ENCODE measurements at places on chromosomes 13 and 19.

DNA sequence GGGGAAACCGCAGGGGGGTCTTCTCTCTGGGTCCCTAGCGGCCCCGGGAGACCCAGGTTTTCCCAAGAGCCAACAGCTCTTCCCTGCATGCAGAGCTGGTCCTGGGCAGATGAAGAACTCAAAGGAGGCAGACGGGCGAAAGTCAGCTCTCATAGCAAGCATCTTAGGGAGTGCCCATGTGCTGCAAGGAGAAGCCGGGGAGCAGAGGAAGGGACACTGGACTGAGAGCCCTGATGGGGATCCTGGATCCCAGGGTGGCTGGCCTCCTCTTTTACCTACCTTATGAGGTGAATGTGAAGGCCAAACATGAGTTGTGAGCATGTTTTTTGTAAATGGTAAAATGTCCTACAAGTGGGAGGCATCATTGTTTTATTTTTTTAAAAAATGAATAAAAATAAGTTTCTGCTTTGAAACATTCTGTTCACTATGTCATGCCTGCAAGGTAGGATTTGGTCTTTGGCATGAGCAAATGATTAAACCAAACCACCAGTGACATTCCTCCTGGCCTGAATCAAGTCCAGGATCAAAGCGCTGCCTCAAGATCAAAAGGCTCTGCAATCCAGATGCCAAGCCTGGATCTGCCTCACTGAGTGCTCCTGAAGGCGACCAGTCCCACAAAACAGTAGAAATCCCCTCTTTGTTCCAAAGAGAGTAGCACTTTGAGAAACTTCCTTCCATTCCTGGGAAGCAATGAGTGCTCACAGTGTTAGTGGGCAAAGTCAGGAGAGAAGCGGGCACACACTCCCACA lies 92.2 kb upstream of the SERP2 start:
- no peak for DNase-seq

DNA sequence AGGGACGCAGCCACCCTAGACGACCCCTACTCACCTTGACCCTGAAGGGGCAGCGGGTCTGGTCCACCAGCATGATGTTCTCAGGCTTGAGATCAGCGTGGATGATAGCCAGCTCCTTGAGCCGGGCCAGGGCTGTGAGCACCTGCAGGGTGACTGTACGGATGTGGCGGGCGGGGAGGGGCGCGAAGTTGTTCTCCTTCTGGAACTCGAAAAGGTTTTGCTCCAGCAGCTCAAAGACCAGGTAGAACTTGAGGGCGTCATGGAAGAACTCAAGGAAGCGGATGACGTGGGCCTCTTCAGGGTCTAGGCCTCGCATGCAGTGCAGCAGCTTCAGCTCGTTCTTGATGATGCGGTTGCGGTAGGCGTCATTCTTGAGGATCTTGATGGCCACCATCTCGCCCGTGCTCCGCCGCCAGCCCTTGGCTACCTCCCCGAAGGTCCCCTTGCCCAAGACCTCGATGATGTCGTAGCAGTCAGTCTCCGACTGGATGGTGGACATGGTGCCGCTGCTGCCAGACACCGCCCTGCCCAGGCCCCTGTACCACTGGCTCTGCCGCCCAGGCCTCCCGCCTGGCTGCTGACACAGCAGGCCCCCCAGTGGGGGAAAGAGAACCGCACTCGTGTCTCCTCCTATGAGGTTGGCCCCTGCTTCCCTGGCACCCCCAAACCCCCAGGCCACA lies 437 bp downstream of the HIPK4 start:
- no peak for DNase-seq

- DNase-seq = no peak
These were observed 85.8 kb upstream of the UBL3 start for GRCh38 chr13:29936051-29936813.

GRCh38 chr19:55377356-55378131 lies 918 bp downstream of the TMEM190 start:
- DNase-seq = no peak

DNA sequence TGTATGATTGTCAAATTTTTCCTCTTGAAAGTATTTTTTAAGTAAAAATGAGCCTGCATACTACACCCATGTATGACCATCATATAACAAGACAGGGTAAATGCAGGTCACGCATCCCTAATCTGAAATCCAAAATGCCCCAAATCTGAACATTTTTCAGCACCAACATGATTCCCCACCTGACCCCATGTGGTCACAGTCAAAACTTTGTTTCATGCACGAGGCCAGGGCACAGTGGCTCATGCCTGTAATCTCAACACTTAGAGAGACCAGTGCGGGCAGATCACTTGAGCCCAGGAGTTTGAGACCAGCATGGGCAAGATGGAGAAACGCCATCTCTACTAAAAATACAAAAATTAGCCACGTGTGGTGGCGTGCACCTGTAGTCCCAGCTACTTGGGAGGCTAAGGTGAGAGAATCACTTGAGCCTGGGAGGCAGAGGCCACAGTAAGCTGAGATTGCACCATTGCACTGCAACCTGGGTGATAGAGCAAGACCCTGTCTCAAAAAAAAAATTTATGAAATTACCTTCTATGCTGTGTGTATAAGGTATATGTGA lies 63.7 kb upstream of the NPAS1 start:
- DNase-seq = no peak

DNA sequence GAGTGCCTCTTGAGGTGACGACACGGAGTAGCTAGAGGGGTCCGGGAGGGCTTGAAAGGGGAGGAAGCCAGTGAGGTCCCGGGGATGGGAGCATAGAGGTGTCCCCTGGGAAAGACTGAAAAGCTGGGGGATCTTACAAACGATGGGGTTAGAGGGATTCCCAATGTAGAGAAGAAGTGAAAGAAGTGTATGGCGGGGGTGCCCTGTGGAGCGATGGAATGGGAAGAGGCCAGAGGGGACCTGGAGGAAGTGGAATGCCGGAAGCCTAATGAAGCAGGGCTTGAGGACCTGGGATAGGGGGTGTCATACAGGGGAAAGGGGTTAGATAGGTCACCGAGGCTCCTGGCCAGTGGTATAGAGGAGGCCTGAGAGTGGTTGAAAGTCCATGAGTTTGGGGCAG lies 580 bp downstream of the AP2A1 start:
- no peak for DNase-seq

- DNase-seq = no peak
These were observed 5.0 kb downstream of the SGTA start for GRCh38 chr19:2777952-2778683.

DNA sequence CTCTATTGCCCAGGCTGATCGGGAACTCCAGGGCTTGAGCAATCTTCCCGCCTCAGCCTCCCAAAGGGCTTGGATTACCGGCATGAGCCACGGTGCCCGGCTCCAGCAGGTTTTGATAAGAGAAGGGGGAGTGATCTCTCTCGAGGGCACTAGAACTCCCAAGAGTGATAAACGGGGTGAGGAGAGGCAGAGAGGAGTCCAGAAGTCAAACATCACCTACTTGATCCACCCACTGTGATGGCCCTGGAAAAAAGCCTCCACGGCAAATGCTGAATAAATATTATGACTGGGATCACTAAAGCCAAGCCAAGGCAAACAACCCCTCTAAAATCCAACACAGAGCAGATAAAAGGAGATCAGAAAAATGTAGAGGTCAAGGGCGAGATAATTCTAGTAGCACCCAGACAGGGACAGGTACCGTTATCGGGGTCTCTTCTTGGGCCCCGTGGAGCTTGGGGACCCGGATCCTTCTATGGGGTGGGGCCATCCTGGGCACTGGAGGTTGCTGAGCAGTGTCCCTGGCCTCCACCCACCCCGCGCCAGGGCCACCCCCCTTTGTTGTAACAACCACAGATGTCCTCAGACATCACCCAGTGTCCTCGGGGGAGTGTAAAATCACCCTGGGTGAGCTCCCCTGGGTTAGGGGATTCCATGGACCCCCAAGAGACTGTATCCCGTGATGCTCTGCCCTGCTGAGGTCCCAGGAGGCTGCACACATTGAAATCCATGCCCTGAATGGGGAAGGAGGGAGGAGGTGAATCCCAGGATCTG lies 3.7 kb upstream of the CREB3L3 start:
- DNase-seq = no peak

- no peak for DNase-seq
These were observed 24.3 kb downstream of the LEUTX start for GRCh38 chr19:39802958-39803357.

DNA sequence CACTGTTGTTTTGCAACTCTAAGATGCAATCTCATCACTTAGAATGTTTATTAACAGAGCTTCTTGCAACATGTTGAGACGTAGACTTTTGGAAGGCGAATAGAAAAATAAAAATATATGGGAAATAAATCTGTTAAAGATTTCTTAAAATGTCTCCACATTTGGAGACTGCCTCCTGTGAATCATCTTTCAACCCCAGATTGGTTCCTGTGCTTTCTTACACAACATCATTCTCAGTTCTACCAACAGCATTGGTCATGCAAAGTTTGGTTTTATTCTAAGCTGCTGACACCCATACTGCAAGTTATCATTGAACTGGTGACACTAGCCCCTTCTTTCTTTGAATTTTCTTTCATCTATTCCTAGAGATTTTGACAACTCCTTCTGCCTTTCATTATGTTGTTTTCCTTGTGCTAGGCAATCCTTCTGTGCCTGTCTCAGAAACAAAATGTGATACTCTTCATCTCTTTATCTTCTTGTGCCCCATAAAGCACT lies 1.6 kb upstream of the IGFL3 start:
- no peak for DNase-seq

GRCh38 chr19:37218592-37218935 lies 550 bp downstream of the ZNF383 start:
- DNase-seq = no peak

DNA sequence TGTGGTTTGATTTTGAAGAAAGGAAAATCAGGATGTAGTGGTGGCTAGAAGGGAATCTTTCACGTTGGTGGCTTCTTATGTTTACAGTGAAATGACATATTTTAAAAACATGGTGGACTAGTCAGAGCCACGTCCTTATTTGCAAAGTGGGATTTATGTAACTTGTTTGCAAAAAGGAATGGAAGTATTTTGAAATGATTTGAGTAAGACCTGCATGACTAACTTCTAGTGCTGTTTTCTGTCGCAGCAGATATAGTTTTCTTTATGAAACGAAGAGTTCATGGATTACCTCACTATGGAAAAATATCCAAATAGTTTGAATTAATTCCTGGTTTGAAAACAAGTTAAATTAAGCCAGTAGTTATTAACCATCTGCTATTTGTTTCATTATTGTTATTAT lies 476.5 kb downstream of the MYO16 start:
- DNase-seq = no peak

GRCh38 chr13:39682788-39683187 lies 27.3 kb downstream of the COG6 start:
- no peak for DNase-seq

GRCh38 chr19:41366089-41366488 lies 2.1 kb upstream of the B9D2 start:
- no peak for DNase-seq

- no peak for DNase-seq
These were observed 5.3 kb downstream of the TRAPPC6A start for GRCh38 chr19:45172611-45173208.

- no peak for DNase-seq
These were observed 11.5 kb downstream of the SYT3 start for GRCh38 chr19:50628146-50628545.

DNA sequence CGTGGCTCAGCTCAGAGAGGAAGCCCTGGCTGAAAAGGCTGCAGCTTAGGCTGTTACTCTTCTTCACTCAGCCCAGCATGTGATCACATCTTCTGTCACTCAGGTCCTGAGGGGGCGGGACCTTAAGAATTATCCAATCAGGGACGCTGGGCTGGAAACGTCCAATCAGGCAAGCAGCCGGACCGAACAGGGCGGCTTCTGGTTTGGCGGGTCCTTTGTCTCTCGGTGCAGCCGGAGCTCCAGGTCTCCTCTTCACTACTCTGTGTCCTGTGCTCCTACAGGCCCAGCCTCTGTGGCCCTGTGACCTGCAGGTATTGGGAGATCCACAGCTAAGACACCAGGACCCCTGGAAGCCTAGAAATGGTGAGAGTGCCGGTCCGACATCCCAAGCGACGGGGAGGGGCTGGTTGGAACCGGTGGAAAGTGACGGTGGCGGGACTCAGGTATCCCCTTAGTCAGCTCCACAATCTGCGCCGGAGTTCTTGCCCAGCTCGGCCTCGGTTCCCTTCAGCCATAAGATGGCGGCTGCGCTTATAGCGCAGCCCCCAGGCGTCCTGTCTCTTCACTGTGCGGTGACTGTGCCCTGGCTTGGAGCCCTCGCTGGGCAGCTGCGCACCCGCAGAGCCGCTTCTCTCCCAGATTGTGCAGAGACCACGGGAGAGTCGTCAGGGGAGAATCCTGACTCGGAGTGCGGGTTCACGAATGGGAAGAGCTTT lies at the start of gene ZNF93:
ZNF93 (plus strand) TSS at position 218 of the 716 bp plus-strand sequence; CDS start at position 361, 143 bp downstream.
- DNase-seq = peak; percentile 35

- DNase-seq = no peak
These were observed 148.0 kb upstream of the HTR2A start for GRCh38 chr13:47044842-47045241.

- no peak for DNase-seq
These were observed 16.9 kb downstream of the KCTD15 start for GRCh38 chr19:33813391-33814101.

DNA sequence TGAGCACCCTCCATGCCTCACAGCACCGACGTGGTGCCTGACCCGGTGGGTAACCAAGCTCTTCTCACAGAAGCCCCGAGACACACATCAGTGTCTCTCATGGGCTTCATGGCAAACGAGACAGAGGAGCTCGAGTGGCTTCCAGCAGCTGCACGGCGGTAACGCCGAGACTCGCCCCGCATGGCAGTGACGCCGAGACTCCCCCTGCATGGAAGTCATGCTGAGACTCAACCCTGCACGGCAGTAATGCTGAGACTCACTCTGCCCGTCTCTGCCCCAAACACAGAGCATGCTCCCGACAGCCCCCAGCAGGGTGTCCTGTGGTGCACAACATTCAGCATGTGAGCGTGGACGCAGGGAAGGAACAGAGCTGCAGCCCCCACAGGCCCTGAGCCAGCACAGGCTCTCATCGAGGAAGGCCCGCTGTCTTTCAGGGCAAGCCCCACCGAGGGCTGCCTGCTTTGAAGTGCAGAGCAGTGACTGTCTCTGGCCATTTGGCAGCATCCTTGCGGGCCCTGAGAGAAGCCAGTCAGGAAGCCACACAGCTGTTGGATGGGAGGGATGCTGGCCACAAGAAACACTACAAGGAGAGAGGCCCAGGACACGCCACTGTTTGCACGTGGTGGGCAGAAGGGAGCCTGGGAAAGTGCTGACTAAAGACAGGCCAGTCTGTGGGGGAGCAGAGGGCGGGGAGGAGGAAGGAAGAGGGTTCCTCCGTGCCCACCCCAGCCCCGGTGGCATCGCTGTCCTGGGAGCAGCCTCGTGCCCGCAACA lies 9.5 kb downstream of the GAS6 start:
- DNase-seq = no peak

Measured in NCI-H1694 (cell line).